Activated CD4-positive, alpha-beta T cell treated with anti-CD3 and anti-CD28 coated beads, Interleukin-2, amount 50 U/mL, for 1 hour (primary cell): ENCODE measurements at places on chromosomes 16 and 17.
A peak's percentile ranks its signal among the peaks of the same experiment; 100 is the strongest.

- no peak for DNase-seq
These were observed 31.8 kb upstream of the TENT4B start for GRCh38 chr16:50121278-50121677.

- no peak for DNase-seq
These were observed 9.6 kb downstream of the CRISPLD2 start for GRCh38 chr16:84829168-84829965.

DNA sequence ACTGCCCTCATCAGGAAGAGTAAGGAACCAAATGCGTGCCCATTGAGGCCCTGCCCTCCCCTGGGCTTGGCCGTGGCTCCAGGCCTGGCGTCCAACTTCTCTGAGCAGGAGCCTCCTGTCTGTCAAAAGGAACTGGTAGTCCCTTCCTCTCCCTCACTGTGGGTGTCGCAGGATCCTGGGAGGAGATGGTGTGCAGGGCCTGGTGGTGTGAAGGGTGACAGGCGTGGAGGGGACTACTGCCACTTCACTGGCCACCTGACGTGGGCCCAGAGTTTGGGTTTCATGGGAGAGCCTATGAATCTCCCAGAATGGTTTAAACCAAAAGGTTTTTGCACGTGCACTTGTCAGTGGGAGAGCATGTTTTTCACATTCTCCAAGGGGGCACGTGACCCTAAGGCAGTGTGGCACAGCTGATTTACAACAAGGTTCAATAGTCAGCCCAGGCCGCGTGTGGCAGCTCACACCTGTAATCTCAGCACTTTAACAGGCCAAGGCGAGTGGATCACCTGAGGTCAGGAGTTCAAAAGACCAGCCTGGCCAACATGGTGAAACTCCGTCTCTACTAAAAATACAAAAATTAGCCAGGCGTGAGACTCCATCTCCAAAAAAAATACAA is 12.5 kb downstream of the ARL2BP start:
- DNase-seq, result no peak

DNA sequence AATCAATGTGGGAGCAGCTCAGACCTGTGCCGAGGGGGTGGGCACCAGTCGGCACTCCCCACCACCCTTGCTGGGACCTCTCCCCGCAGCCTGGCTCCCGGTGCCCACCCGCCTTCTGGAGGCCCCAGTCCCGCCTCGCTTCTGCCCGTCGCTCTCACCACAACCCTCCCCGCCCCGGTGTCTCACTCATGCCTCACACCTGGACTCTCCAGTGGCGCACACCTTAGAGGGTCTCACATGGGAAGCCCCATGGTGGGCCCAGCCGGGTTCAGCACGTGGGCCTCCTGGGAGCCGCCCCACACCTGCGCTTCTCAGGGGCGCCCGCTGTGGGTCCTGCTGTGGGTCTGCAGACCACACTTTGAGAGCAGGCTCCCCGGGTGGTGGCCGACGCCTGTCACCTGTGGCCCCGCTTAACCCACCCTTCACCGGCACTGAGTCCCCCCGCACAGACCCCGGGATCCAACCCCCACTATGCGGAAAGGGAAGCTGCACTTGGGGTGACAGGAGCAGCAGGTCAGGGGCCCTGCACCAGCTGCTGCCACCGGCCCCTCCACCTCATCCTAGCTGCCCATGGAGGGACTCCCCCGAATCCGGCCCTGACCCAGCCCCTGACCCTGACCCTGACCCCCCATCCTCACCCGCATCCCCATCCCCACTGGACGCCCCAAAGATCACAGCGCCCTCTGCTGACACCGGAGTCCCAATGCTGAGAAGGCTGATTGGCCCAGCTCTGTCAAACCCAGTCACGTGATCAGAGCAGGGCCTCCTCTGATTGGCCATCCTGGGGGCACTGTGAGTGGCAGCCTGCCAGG is 27.4 kb upstream of the SLC38A10 start:
- peak; percentile 38 for DNase-seq

DNA sequence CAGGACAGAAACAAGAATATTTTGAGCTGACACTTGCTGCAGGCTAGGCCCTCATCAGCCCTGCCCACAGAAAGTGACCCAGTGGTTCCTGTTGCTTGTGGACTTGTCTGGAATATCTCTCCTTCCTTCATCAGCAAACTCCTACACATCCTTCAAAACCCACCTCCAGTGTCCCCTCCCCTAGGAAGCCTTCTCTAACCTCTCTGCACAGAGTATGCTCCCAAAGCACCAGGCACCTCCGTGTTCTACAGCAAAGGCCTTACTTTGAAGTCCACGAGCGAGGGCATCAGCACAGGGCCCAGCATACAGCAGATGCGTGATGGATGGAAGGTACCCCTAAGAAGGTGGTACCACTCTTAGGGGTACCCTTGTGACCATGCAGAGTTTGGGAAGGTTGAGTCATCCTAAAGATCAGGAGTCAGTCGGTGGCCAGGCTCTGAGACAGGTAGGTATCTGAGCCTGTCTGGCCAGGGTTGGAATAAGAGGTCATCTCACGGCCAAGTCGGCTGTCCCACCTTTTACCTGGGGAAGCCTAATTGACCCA is 2.0 kb downstream of the CCDC102A start:
- no peak for DNase-seq

DNA sequence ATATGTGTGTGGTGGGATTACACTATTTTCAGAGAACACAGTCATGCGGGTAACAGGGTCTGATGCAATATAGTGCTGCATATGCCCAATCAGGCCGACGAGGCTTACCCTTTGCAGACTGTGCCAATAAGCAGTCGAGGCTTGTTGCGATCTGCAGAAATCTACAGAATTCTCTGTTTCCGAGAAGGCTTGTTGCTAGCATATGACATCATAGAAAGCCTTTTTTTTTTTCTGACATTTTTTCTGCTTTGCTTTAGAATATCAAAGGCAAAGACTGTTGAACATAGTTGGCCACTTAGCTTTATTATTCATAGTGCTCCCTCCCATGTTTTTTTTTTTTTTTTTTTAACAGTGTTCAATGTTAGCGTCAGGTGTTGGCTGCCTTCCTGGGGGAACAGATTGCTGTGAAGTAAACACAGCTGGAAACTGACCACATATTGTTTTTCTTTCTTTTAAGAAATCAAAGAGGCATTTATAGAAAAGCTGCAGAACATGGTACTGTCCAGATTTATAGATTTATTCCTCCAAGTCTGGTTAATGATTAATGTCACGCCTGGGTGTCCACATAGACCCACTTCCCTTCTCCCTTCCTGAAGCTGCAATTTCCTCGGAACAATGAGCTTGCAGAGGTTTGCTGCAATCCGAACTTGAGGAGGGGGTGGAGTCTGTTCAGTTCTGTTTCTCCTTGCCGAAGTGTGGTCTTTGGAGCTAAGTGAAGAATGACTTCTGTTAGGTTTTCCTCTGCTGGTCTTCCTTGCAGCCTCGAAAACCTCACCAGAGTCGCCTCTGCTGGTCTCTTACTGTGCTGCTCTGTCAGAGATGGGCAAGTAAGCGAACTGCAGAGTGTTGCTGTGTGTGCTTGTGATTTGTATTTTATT is 87.3 kb downstream of the MAP2K6 start:
- no peak for DNase-seq

DNA sequence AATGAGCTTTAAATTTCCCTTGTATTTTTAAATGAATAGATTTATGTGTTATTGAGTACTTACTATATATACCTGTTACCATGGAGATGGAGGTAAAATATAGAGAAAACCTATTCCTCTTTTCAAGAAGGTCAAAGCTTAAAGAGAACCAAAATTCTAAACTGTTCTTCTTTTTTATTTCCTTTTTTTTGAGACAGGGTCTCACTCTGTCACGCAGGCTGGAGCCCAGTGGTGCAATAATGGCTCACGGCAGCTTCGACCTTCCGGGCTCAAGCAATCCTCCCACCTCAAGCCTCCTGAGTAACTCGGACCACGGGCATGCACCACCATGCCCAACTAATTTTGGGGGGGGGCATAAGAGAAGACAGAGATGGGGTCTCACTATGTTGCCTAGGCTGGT is 25.0 kb upstream of the TMEM97 start:
- DNase-seq, result no peak

DNA sequence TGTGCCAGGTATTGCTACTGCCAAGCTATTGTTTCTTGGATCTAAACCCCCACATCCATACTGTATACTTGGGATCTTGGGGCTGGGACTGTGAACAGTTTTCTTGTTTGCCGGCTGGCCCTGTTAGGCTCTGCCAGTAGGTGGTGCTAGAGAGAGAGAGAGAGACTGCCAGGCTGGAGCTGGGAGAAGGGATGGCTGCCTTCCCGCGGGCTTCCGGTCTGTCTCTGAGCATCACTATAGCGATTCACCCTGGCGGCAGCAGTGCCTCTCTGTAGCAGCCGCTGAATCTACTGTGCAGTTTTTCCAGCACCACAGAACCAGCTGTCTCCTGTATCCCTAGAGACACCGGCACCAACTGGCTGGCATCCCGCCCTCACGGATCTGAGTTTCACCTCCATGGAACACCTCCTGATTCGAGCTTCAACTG is 201.2 kb downstream of the UTP18 start:
- peak; percentile 42 for DNase-seq

GRCh38 chr16:11078812-11079459 is 134.6 kb downstream of the CLEC16A start:
- no peak for DNase-seq

DNA sequence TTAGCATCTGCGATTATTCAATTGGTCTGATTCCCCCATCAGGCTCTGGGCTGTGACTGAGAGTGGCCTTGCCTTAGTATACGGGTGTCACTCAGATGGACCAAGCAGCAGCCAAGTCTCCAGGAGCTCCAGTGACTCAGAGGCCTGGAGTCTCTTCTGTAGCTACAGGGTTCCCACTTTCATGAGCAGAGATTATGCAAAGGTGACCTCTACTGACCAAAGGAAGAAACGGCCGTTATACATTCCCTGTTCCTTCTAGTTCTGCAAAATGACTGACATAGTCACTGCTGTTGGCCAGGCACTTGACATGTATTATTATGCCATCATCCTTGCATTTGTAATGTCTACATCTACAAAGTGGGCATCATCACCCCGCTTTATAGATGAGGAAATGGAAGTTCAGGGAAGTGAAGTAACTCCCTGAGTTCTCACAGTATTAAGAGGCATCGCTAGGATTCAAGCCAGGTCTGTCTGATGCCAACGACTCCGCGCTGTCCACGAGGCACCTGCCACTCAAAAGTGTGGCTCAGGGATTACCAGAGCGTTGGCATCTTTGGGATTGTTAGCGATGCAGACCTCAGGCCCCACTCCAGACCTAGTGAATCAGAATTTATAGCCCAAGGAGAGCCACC is 23.3 kb downstream of the SLC38A7 start:
- DNase-seq, result no peak

GRCh38 chr17:1431631-1432104 is 24.4 kb downstream of the CRK start:
- DNase-seq, result no peak

DNA sequence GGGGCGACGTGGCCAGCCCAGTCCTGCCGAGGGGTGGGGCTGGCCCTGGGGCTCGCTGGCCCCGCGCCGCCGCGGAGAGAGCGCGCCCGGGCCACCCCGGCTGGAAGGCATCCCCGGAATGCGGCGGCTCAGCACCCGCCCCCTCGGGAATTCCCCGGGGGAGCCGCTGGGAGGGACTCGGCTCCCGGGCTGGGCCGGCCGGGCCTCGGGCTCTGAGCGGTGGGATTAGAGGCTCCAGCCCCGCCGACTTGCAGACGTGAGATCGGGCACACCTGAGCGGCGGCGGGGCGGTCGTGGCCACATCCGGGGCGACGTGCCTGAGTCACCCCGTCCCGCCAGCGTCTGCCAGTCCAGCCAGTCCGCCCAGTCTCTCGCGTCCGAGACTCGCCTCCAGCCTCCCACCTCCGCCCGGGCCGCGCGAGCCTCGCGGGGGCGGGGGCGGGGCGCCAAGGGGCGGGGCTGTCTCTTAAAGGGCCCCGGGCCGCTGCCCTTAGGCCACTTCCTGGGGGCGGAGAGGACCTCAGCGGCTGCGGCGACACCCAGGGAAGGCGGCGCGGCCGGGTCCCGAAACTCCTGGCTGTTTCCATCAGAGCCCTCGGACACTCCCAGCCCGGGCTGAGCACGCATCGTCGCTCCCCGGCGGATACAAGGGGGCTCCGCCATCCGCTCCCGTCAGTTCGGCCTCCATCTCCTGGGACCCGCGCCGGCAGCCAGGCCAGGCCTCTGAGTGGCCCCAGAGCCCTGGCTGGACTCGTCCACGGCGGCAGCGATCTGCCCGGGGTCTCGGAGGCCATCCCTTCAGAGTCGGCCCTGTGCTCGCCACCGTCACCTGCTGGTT is at the start of gene KCTD11:
Gene KCTD11, plus strand, starts transcription at position 498 of the 838 bp plus-strand sequence.
- peak; percentile 68 for DNase-seq

- no peak for DNase-seq
These were observed 25.4 kb downstream of the ACLY start for GRCh38 chr17:41893384-41893783.

GRCh38 chr17:33292981-33293867 is at the start of gene ASIC2:
Gene ASIC2, minus strand, starts transcription at chr17:33293295.
- DNase-seq, result no peak

- DNase-seq, result no peak
These were observed 13.9 kb upstream of the CYB561 start for GRCh38 chr17:63460018-63460417.

GRCh38 chr16:9302072-9302471 is 210.6 kb downstream of the HAPSTR1 start:
- DNase-seq, result no peak

DNA sequence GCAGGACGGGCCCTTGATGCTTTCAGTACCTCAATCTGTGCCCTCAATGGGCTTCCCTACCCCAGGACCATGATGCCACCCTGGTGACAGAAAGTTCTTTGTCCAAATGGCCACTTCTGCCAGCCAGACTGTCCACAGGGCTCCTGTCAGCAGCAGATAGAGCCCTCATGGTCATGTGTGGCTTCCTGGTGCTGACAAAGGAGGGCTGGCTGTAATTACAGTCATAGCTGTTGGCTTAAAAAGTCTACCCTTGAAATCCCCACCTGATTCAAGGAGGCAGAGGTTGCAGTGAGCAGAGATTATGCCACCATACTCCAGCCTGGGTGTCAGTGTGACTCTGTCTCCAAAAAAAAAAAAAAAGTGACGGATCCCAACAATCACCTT is 3.3 kb downstream of the TRPV2 start:
- DNase-seq, result no peak

- no peak for DNase-seq
These were observed 34.6 kb downstream of the LGALS9 start for GRCh38 chr17:27665549-27665948.

DNA sequence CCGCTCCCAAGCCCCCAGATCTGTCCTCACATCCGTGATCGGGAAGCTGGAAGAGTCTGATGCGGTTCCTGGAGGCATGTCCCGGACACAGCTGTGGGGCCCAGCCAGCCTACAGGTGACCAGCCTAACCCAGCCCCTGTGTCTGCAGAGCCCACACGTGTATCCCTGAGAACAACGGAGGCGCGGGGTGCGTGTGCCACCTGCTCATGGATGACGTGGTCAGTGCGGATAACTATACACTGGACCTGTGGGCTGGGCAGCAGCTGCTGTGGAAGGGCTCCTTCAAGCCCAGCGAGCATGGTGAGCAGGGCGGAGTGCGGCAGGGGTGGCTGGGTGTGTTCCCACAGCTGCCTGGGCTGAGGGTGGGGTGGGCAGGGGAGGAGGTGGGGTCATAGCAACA is 30.9 kb downstream of the IL4R start:
- DNase-seq, result no peak

- no peak for DNase-seq
These were observed 403.3 kb upstream of the TNRC6C start for GRCh38 chr17:77555121-77555591.
